HS-27A (cell line): ENCODE measurements at places on chromosomes 1 and 21.

- no peak for DNase-seq
Observed at GRCh38 chr1:202682477-202682876, 27.8 kb downstream of the SYT2 start.

DNA sequence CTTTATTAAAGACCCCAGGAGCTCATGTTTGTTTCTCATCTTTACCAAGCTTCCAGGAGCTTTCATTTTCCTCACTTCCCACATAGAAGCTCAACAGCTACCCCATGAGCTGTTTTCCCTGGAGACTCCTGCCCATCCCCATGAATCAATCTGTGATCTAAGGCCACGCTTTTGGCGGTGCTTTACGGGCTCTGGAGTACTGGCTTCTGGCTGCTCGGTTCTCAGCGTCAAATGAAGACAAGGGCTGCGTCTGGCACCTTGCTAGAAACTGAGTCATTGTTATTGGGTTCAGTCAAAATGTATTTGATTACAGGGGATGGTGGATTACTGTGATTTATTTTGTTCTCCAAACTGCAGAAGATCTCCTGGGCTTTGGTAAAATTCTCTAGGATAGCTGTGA lies 39.9 kb downstream of the ACP6 start:
- no peak for DNase-seq

DNA sequence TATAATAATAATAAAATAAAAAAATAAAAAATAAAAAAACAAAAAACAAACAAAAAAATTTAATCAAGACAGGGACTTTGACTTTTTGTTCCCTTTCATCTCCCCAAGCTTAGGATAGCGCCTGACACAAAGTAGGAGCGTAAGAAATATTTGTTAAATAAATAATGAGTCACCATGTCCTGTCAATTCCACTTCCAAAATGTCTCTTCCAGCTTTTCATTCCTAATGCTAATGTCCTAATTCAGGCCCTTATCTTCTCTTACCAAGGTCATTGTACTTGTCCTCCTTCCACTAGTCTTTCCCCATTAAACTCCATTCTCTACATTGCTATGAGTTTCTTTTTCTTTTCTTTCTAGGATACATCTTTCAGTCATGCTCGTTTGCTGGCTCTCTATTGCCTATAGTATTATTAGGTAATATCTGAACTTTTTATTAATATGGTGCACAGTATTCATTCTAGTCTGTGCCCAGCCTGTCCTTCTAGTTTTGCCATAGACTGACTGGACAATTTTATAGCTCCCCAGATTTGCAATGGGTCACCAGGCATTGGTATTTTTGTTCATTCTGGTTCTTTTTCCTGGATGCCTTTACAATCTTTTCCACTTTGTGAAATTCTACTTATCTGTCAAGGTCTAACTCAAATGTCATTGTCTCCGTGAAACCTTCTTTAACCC lies 11.4 kb downstream of the NEXN start:
- DNase-seq, result no peak

GRCh38 chr1:225388372-225388771 lies 39.5 kb downstream of the LBR start:
- DNase-seq, result no peak

- no peak for DNase-seq
Observed at GRCh38 chr1:175530183-175530582, 213.2 kb downstream of the TNR start.

GRCh38 chr1:96357141-96357765 lies 364.3 kb upstream of the PTBP2 start:
- DNase-seq, result no peak
